ENCODE measurements at places on chromosomes 6 and 20.
A peak's percentile ranks its signal among the peaks of the same experiment; 100 is the strongest.

DNA sequence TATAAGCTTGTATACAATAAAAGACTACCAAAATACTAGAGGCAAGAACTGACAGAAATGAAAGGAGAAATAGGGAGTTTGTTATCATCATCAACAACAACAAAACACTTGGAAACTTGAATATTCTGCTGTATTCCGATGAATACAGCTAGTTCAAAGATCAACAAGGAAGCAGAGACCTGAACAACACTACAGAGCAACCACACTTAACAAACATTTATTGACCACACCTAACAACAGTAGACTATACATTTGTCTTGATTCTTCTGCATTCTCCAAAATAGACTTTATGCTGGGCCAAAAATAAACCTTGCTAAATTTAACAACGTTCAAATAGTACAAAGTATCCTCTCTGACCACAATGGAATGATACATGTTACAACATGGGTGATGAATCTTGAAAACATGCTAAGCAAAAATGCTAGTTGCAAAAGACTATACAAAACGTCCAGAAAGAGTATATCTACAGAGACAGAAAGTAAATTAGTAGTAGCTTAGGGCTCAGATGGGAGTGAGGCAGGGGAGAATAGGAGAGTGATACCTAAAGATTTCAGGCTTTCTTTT, 39.1 kb upstream of the PAK5 start:
- no peak for DNase-seq

DNA sequence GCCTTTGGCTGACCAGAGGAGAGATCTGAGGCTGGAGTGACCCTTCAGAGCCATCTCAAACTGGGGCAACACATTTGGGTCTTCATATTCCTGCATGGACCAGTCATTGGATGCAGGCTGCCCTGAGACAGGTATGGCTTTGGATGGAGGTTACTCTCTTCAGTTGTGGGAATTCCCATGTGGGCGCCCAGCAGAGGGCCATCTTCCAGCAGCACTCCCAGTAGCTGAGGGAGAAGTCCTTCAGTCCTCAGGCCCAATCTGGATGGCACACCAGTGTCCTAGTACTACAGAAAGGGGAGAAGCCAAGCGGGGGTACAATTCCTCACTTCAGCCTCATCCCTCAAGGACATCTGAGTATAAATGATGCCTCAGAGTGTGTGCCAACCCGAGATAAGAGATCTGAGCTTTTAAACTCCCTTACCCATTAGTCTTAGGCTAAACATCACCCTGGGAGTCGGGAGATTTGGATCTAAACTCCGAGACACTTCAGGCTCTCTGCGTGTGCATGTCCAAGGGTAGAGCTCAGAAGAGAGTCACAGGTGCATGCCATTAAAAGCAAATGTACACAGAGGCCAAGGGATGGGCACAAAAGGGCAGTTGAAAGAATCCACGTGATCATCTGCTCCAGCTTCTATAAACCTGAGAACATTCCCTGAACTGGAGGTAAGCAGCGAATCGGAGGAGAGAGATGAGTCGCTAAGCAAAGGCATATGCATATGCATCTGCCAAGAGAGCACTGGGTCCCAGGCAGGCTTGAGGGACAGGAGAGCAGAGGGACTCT, 204.6 kb downstream of the CD83 start:
- DNase-seq: peak; percentile 37

GRCh38 chr6:144216668-144217218, 66.4 kb downstream of the STX11 start:
- no peak for DNase-seq

DNA sequence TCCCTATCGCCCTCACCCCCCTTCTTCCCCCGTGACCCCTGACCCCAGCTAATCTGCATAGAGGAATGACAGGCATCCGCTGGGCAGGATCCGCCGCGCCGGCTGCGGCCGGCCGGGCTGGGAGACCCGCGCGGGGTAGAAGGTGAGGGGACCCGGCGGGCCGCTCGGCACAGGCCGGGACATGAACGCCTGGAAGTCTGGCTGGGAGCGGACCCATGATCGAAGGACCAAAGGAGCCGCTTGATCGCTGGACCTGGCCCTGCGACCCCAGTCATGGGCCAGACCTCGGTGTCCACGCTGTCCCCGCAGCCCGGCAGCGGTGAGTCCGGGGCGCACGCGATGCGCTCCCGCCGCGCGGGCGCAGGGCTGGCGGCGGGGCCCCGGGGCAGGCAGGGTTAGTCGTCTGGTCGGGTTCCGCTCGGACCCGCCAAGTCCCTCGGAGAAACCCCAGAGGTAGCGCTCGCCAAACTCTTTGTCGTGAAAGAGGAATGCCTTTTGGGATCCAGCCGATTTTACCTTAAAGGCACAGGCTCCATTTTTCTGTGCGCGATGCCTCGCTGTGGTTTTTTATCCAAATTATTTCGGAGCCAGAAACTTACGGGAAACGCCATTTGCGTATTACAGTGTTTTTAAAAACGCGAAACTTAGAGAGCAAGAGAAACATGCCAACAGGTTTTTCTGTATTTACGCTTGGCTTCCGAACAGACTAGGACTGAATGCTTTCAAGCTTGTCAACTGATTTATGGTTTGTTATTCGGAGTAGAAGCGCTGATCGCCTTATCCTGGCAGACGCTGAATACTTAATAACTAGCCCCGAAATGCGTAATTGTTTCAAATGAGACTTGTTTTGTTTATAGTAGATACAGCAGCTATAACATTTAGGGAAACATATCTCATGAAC, at the start of gene PHACTR2:
Gene PHACTR2, plus strand, starts transcription at position 75 of the 901 bp plus-strand sequence. Its CDS starts 199 bp downstream, at position 274.
- no peak for DNase-seq

DNA sequence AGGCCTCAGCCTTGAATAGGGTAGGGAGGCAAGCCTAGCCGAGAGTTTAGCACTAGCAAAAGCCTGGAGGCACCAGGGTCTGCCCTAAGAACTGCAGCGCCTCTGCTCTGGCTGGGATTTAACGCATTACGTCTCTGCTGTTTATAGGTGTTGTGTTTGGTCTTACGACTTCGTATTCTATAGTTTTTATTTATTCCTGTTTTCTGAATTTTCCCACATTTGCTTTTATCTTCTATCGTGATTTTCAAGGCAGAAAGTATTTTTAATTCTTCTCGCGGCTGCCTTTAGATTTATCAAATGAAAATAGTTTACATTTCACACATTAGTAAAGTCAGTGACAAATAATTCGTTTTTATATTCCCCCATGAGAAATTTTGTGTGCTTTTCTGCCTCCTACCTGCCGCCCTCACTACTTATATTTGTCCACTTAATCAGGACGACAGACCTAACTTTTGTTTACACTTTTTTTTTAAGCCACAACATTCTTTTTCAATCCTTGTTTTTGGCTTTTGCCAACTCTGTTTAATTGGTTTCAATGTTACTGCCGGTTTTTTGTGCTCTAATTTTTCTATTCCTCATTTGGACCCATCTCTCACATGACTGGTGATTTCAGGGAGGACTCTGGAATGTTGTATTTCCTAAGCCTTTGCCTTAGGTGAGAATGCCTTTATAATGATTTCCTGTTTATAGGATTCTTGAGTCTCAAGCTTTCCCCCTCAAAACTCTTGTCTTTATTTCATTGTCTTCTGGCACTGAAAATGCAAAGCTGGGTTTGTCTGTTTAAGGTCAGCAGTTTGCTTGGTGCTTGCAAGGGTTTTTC, 1.3 kb upstream of the LZTS3 start:
- no peak for DNase-seq

DNA sequence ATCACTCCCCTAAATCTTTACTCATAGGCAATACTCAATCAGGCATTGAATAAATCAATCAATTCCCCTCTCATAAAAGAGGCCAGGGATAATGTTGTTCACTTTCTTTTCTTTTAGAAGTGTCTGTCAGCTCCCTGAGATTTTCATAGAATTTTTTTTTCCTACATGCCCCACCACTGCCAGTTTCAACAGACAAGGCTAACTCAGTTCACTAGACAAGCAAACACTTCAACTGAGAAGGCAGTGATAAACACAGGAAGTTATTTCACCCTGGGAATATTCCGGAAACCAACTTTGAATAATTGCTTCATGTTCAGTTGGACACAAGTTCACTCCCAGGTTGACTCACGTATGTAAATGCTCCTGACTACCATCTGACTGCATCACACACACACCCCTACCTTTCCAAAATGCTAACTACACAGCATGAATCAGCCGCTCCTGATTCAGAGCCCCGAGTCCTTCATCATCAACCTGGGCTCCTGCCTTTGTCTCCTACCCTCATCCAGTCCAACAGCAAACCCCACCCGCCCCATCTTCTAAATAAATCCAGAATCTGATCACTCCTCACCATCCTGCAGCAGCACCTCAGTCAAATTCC, 143.9 kb downstream of the BCAS1 start:
- DNase-seq: no peak

GRCh38 chr6:170553534-170554012, 466 bp upstream of the PSMB1 start:
- no peak for DNase-seq

DNA sequence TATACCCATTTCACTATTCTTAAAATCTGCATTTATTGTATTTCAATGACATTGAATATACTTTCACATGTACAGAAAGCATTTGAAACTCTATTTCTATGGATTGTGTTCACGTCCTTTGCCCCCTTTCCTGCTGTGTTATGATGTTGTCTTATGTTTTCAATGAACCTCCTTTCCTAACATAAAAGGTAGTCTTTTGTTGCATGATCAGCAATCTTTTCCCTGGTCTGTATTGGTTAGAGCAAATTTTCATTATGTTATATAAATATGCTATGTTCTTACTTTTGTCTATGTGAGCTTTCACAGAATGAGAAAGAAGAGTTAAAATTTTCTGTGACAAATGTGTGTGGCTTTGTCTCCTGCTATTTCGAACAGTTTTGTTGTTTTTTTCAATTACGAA, 73.1 kb downstream of the KIF16B start:
- no peak for DNase-seq

- no peak for DNase-seq
Measured at GRCh38 chr20:20971810-20972209, 134.3 kb downstream of the LINC00237 start.

DNA sequence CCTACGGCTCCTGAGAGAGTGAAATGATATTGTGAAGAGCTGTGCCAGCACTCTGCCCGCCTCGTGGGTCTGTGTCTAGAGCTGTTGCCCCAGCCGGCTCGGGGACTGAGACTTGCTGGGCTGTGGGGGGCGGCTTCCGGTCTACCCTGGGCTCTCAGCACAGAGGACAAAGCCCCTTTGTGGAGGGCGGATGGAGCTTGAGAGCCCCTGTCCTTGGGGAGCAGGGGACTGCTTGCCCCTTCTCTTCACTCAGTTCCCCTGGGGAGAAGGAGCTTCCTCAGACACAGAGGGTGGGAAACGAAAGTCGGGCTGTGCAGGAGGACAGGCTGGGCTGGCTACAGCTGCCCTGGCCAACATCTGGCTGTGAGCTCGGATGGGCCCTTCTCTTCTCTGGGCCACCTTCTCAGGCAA, 11.0 kb downstream of the SRC start:
- no peak for DNase-seq

DNA sequence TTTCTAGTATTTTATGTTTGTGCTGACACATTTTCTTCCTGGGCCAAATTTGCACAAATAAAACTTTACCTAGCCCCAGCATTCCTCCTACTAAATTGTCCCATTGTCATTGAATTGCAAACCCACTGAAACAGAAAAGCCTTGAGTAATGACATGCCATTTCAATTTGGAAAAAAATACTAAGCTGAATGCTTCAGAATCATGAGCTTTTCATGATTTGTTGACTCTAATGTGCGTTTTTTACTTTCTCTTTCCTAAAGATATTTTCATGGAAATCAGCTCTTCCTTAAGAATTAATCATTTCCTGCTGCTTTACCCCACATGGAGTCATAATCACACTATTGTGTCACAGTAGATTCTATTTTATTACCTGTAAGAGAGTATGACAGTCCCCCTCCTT, 47.4 kb downstream of the TRDN start:
- DNase-seq: no peak

GRCh38 chr6:113057567-113058053, 710.5 kb downstream of the RFPL4B start:
- DNase-seq: no peak

- DNase-seq: no peak
Measured at GRCh38 chr20:4626228-4626627, 95.5 kb upstream of the PRND start.

DNA sequence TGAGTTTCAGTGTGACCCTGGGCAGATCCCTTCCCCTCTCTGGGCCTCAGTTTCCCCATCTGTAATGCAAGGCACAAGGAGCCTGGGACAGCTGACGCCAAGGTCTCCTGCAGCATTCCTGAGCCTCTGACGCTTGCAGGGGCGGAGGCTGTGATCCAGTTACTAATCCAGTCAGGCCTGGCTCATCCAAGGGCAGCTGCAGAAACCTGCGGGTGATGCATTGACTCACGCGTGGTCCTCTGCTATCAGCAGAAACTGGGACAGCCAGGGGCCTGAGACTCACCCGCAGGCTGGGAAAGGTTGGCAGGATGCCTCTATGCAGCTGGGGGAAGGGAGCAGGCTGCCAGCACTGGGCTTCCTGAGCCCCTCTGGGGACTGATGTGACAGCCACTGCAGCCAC, 65.0 kb upstream of the SIRPA start:
- no peak for DNase-seq

- no peak for DNase-seq
Measured at GRCh38 chr20:47489448-47489872, 12.2 kb upstream of the NCOA3 start.

DNA sequence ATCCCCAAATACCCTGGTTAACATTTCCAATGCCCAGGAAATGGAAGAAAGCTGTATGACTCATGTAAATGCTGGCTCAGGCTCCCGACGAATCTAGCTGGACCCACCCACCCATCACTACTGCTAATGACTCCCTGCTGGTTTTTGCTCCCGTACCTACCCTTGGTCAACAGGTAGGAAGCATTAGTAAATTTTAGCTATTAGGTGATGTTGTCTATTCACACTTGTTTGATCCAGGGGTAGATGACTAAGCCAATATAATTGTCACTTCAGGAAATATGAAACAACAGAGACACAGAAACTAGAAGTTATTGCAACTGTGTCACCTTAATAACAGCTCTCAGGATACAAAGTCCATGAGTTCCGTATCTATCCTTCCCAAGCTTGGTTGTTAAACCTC, 94.4 kb upstream of the BEND6 start:
- no peak for DNase-seq

- peak; percentile 59 for DNase-seq
Measured at GRCh38 chr6:7541175-7542064, at the start of gene DSP. Gene DSP, plus strand, starts transcription at chr6:7541671. Its CDS starts 245 bp downstream, at chr6:7541916.

GRCh38 chr20:3670511-3670910, 7.3 kb upstream of the GFRA4 start:
- peak; percentile 39 for DNase-seq

- DNase-seq: no peak
Measured at GRCh38 chr6:144106206-144106605, 10.8 kb upstream of the SF3B5 start.

GRCh38 chr6:152976749-152977148, 6.1 kb downstream of the FBXO5 start:
- no peak for DNase-seq

DNA sequence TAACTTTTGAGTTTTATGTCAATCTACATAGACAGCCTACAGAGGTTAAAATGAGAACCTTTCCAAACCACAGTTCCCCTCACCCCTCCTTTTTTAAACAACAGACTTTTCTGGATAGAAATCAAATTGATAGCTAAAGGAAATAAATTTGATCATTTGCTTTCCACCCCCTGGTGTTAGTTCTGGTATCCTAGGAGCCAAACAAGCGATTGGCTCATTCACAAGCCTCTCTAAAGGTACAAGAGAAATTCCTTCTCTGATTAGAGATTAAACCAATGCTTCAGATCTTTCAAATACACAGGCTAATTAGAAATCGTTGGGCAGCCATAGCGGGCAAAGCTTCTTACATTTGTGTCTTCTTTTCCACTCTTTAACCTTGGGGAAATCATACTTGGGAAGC, 232.3 kb downstream of the TBC1D7 start:
- DNase-seq: no peak

- peak; percentile 29 for DNase-seq
Measured at GRCh38 chr6:39377539-39377950, 55.0 kb upstream of the KCNK16 start.
